ENCODE measurements at places on chromosomes 5 and 9.

DNA sequence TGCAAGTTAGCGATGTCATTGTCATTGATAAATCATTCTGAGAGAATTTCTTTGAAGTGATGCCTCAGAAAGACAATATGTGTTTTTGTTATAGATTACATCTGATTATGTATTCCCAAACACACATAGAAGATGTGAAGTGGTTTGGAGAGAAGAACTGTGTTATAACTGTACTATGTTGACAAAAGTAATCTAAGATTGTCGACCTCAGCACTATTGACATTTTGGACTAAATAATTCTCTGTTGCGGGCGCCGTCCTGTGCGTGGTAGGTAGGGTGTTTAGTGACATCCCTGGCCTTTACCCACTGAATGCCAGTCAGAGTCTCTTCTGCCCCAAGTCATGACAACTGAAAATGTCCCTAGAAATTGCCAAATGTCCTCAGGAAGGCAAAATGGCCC lies 77.8 kb downstream of the CFAP90 start:
- DNase-seq, result no peak

GRCh38 chr9:81686614-81687520 lies 2.5 kb downstream of the TLE1 start:
- peak; percentile 73 for DNase-seq

- DNase-seq, result no peak
Measured at GRCh38 chr5:141319202-141319601, 1.4 kb downstream of the TAF7 start.

DNA sequence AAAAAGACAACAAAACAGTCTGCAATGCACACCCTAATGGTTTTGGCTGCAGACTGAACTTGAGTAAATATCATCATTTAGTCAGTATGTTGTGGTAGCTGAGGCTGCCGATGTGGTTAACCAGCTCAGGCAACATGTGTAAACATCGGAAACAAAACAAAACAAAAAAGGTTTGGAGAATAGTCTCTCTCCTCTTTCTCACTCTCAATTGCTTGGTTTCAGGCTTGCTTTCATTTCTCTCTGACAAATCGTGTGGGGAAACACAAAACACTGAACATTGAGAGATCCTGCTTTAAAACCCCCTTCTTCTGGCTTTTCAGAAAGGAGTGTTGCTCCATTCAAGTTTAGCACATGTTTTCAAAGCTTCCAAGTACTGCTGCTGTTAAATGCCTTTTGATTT lies 453.3 kb downstream of the BNC2 start:
- DNase-seq, result no peak

DNA sequence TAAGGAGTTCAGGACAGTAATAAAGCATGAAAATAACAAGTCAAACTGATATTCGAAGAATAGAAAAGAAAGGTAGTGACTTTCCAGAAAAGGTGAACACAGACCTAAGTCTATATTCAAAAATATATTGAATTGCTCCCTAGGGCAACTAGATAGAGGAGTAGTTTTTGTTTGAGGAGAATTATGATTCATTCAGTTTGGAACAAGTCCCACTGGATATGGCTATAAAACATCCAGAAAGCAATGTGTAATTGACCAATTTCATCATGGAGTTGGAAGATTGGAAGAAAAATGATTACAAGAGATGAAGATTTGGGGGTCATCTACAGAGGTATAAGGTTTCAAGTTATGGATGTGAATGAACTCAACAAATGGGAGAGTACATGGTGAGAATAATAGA lies 117.5 kb upstream of the ZNF462 start:
- DNase-seq, result no peak

GRCh38 chr9:80701061-80701460 lies 988.3 kb downstream of the TLE1 start:
- DNase-seq, result no peak

Data from NT2/D1 (cell line).